Stimulated activated CD8-positive, alpha-beta memory T cell treated with anti-CD3 and anti-CD28 coated beads, Interleukin-7, amount 100 ng/mL, for 1 hour (primary cell): ENCODE measurements at places on chromosomes 6 and 20.

DNA sequence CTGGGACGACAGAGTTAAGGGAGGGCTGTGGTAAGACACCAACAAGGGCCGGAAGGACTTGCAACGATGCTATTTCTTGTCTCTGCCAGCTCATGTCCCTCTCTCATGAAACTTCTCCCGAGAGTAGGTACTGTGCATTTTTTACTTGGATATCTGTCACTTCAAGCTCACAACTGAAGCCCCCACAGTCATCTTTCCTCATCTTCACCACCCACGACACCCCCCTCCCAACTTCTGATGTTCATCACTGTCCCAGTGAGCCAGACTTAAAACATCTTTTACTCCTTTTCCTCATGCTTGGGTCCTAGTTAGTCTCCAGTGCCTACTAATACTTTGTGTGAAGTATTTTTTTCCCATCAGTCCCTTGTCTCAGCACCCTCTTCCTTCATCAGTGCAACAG, 34.6 kb upstream of the SRPK1 start:
- DNase-seq, result no peak

GRCh38 chr20:46060301-46060881, 29.4 kb downstream of the NCOA5 start:
- no peak for DNase-seq

DNA sequence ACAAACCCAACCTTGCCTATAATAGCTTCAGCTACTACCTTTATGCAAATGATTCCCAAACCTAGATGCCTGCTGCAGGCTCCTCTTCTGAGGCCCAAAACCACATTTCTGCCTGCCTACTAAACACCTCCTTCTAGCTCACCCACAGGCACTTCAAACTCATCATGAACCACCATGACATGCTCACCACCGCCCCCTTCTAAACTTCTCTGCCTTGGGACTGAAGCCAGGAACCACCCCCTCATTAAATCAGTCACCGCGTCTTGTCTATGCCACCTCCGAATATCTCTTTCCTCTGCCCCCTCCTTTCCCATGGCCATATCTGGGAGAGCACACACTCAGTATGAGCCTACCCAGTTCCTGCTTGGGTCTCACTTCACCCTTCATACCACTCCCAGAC, 101.2 kb downstream of the SNAP25 start:
- no peak for DNase-seq

DNA sequence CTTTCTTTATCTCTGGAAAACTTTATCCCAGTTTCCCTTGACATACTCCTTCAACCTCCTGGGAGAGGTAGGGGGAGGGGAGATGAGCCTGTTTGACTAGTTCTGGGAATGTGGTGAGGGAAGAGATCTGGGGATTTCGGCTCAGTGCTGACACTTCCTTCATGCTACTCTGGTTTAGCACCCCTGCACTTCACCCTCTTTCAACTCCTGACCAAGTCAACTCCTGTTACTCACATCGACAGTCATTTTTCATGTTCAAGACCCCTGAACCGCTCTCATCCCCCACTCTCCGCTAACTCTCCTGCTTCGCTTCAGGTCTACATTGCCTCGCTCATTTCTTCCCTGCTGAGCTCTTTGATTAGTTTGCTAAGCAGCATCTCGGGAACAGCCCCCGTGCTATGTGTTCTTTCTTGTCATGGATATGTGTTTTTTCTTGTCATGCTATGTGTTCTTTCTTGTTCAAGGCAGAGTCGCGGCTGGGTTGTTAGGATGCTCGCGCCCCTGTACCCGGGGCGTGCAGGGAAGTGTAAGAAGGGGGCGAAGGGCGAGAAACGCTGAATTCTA, 16.6 kb upstream of the TRIM27 start:
- no peak for DNase-seq

DNA sequence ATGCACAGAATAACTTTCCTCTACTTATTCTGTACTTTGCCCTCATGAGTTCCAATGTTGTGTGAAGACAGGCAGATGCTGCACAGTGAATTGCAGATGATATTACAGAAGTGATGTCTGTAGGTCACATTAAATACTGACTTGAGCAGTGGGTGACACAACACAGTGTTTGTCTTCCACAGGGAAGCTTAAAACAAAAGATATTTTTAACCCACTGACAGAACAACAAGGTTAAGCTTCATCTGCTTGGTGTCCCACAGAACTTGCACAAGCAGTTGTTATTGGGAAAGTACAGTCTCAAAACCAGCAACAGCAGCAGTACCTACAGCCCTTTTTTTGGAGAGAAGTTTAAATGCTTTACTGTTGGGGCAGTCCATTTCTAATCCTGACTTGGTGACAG, 10.5 kb downstream of the SUMO4 start:
- DNase-seq, result no peak
